ENCODE measurements at places on chromosomes 12 and 14.

- DNase-seq, result no peak
Observed at GRCh38 chr14:59347915-59348314, 117.3 kb downstream of the GPR135 start.

GRCh38 chr14:96938946-96939345 is 141.8 kb downstream of the VRK1 start:
- DNase-seq, result no peak

DNA sequence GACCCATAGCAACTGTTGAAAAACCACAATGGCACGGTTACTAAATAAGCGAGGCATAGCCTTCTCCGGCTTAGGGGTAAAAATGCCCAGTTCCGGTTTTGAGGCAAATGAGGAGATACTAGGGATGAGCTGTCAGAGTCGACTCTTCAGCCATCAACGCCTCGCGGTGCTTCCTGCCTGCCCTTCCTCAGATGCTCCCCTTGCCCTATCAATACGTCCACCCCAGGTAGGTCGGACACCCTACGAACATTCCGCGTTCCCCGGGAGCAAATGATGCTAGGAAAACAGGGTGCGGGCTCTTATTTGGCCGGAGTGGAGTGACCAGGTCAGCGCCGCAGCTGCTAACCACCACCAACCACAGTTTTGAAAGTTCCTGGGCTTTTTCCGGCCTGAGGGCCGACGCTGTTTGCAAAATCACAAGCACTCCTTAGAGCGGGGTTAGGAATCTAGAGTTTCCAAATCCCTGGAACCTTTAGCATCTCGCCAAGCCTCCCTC is 1.2 kb downstream of the SRSF9 start:
- no peak for DNase-seq

GRCh38 chr12:34402228-34402898 is 380.1 kb downstream of the ALG10 start:
- no peak for DNase-seq

DNA sequence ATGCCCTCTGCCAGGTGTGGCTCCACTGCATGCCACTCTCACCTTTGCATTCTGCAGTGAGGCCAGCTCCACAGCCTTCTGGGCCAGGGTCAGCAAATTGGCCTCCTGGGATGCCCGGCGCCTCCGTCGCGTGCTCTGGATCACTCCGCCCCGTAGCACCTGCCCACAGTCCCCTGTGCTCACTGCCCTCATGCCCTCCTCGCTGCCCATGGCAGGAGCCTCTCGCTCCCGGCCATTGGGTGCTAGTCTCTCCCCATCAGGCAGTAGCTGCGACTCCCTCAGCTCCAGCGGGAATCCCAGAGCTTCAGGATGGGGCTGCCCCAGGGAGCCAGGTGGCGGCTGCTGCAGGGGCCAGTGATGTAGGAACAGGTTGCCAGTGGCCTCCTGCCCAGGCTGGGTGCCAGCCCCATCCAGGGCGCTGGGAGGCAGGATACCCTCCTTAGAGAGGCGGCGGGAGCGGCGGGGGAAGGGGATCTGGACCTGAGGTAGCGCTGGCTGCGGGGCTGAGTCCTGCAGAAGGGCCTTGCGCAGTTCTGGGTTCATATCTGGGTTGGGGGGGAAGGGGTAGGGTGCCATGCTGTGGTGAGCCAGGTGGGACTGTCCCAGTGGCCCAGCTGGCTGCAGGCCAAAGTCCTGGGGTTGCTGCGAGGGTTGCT is 24.5 kb upstream of the PNMA1 start:
- no peak for DNase-seq

DNA sequence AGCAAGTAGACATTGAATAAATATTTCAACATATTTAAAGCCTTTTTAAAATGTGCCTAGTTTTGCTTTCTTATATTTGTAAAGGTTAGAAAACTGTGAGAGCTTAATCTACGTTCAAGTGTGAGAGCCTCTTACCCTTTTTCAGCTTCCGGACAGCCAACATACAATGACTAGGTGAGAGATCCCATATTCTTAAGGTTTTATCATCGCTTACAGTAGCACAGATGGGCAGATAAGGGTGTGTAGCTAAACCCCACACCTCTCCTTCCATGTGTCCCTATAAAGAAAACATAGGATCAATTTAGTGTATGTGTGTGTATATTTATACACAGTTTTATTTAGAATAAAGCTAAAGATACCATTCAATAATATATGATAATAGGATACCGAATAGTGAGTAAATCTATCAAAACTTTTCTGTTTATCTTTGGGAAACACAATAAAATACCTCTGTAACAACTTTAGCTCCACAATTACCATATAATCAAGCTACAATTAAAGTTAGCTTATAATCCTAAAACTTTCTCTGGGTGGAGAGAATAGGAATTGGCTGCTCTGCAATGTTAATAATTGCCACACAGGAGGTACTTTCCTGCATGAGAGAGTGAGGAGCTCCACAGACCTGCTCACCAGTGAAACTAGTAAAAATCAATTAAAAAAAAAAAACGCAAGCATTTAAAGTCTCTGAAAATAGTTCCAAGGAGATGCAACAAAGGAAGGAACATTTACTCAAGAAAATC is 110.8 kb downstream of the EML5 start:
- DNase-seq, result no peak

DNA sequence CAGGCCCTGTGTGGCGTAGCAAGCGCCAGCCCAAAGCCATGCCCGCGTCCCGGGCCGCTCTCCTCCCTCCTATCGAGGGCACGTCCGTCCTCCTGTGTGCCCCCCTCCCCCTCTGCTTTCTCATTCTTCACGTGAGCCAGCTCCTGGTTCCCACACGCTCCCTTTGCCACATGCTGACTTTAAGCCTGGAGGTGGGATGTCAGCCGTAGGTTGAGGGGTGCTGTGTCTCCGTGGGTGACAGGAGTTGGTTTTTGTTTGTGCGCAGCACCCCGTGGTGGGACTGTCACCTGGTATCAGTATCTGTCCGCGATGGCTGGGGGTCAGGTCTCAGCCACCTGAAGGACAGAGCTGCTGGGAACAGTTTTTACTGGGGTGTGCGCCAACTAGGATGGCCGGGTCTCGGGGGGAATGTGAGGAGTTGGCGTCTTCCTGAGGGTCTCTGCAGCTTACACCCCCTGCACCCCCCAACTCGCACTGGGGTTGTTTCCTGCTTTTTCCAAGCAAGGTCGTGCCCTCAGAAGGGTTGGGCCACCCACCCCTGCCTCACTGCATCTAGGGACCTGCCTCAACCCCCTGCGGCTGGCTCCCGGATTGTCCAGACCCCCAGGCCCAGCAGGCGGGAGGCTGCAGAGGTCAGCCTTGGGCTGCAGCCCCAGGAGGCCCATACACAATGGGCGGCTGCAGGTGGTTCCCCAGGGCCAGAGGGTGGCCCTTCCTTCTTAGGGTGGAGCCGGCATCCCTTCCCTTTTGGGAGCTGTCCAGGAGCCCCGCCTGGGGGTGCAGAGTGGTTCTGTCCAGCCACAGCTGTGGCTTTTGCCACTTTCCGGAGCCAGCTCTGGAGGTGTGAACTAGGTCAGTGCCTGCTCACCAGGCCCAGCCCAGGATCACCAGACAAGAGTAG is 7.3 kb downstream of the ULK1 start:
- DNase-seq, result no peak

DNA sequence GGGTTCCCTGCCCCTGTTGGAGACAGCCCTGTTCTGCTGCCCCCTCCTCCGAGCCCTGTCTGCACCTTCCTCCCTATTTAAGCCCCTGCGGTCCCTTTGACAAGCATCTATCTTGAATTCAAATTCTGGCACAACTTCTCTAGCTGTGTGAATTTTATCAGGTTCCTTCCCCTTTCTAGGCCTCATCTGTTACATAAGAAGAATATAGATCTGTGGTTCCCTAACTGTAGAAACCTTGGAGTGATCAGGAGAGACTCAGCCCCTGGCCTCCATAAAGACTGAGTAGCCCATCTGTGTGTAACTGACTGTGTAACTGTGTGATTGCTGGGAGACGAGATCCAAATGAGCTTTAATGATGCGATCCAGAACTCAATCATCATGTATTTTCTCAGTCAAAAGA is 13.0 kb upstream of the RACGAP1 start:
- DNase-seq, result no peak

GRCh38 chr12:53966085-53966384 is 6.9 kb upstream of the HOXC11 start:
- no peak for DNase-seq

DNA sequence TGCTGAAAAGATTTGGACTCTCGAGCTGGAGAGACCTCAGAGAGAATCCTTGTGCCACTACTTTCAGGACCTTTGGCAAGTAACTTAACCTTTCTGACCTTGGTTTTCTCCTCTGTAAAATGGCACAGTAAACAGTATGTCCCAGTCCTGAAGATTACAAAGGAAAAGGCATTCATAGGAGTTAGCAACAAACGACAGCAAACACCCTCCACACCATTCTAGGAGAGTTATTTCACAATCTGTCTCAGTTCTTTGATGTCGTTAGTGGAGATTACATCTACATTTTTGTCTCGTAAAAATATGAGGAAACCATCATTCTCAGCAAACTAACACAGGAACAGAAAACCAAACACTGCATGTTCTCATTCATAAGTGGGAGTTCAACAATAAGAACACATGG is 205.7 kb downstream of the ITPR2 start:
- DNase-seq, result no peak

- DNase-seq, result no peak
Observed at GRCh38 chr12:114681116-114681871, 2.7 kb downstream of the TBX3 start.

GRCh38 chr12:42741771-42742510 is 152.4 kb upstream of the PRICKLE1 start:
- peak; percentile 50 for DNase-seq

- peak; percentile 79 for DNase-seq
Observed at GRCh38 chr14:56216626-56217379, 98.6 kb downstream of the PELI2 start.

DNA sequence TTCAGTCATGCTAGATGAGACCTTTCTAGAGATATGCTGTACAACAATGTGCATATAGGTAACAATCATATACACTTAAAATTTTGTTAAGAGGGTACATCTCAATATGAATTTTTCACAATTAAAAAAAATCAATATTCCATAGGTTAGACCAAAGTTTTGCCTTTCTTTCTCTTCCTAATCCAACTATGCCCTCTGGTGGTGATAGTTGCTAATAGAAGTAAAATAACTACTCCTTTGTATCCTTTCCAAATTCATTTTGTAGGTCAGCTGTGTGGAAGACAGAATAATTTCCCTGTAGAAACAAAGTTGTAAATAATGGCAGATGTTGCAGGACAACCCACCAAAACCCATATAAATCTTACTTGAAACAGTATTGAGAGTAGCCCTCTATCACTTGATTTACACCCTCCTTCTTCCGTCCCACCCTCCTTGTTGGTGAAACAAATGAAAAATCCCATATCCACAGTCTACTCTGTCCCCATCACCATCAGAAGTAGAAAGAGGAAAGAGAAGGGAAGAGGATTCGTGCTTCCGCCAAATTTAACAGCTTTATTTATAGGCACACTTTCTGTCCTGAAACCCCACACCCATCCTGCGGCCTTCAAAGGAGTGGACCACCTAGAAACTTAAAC is 34.2 kb upstream of the KICS2 start:
- DNase-seq, result no peak

DNA sequence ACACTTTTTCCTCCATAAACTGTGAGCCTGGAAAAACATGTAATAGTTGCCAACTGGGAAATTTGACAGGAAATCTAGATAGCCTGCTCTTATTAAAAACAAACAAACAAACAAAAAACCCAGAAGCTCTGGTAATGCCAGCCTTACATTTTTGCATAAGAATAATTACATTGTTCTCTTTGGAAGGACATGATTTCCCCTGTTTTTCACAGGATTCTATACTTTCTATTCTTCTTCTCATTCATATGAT is 137.9 kb downstream of the AEBP2 start:
- DNase-seq, result no peak

GRCh38 chr12:96101806-96102205 is 66.4 kb upstream of the LTA4H start:
- DNase-seq, result no peak

GRCh38 chr12:9925705-9926393 is 6.3 kb downstream of the CLEC2A start:
- DNase-seq, result peak; percentile 19

- DNase-seq, result no peak
Observed at GRCh38 chr12:89276860-89277259, 75.4 kb downstream of the DUSP6 start.

- peak; percentile 35 for DNase-seq
Observed at GRCh38 chr12:67942724-67943123, 46.5 kb upstream of the IFNG-AS1 start.

DNA sequence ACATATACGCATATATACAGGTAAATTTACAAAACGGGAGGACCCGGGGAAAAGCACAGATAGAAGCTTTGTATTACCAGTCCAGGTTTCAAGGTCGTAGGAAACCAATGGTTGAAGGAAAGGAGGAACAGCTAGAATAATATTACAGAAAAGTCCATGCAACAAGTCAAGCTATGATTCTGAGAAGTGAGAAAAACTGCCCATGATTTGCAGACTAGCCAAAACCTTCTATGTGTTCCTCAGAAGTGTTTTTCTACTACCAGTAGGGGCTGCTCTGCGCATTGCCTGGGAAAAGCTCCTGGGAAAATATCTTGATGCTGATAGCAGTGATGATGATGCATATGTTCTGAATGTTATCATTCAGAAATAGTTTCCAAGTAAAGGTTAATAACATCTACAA is 2.2 kb downstream of the PDZRN4 start:
- no peak for DNase-seq

DNA sequence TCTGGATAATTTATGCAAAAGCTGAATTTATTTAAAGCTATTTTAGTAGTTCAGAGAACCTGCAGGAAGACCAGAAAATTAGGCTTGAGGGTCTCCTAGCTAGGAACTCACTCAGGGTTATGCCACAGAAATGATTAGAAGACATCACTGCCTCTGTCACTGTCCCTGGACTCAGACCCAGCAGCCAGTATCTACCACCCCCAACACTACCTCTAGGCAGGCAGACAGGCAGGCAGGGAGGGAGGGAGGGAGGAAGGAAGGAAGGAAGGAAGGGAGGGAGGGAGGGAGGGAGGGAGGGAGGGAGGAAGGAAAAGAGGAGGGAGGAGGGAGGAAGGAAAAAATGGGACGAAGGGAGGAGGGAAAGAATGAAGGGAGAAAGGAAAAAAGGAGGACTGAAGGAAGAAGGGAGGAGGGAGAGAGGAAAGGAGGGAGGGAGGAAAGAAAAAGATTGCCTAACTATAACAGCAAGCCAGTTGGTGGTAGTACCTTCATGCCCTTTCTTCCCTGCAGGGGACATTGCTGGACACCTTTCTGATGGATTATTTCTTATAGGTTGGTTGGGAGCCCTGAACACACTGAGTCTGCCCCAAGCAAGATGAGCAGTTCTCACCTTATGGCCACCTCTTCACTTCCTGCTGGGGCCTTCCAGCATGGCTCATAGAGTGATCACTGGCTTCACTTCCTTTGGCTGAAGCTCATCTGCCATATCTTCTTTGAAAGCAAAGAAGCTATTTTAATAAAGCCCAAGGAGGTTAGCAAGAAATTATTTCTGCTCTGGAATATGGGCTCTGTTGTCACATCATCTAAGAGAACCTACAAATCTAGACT is 49.7 kb downstream of the KICS2 start:
- DNase-seq, result no peak

- DNase-seq, result no peak
Observed at GRCh38 chr14:101838476-101838875, 77.0 kb downstream of the PPP2R5C start.

- DNase-seq, result no peak
Observed at GRCh38 chr14:51856792-51857296, 3.6 kb upstream of the GNG2 start.
